ENCODE measurements at places on chromosomes 6 and 20. TPM values are rescaled to one million over a fixed set of nuclear protein-coding genes. Genes with fewer than 3 reads are reported as not detected.

CST9L gene
- not detected for polyA plus RNA-seq

SPATA2 gene
- 6.1 TPM for polyA plus RNA-seq

TCF19 gene
- 14.5 TPM for polyA plus RNA-seq

HCRTR2 gene
- polyA plus RNA-seq = not detected

PBOV1 gene
- polyA plus RNA-seq = not detected

GRCh38 chr6:79440598-79440997 is 96.6 kb downstream of the LCA5 start:
- no peak for DNase-seq
